Vagina (tissue), 2 donors: ENCODE measurements at places on chromosomes 4 and X.

DNA sequence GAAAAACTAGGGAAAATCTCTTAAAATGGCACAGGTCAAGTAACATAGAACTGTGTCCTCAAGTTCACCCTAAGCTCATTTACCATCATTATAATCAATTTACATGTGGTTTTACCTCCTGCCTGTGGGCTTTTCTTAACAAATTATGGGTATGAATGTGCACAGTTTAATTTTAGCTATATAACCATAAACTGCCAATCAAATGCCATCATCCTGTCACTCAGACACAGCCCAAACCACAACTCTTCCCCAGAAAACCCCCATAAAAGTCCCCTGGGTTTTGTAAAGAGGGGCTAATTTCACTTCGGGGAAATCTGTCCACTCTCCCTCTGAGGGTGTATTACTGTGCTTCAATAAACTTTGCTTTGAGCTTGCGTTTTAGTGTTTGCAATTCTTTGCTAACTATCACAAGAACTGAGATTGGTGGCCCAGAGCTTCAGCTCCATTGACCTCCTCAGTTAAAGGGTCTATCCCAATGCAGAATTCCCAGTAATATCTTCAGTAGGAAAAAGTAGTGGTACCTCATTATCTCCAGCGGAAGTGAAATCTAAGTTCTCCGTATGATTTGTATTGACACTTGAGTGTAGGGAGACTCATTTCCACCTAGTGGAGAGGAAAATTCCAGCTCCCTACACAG is 394.6 kb downstream of the SPOCK3 start:
- DNase-seq: no peak

DNA sequence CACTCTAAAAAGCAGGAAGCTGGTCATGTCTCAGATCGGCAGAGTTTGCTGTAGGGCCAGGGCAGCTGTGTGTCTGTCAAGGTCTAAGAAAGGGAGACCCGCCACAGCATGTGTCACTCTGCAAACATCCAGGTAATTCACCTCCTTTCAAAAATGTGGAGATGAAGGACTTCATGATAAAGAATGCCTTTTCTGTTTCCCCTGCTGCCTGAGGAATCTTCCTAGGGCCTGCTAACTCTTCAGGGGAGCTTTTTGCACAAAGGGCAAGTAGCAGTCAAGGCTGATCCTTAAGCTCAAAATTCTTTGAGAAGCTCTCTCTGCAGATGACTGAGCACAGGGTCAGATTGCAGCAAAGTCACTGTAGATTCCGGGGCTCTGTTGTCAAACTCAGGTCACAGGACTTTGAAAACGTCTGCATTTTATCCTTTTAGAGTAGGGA is 21.1 kb downstream of the RASL11B start:
- no peak for DNase-seq

GRCh38 chrX:53284684-53285447 is 3.5 kb upstream of the IQSEC2 start:
- no peak for DNase-seq

GRCh38 chr4:26804925-26805324 is 55.7 kb upstream of the STIM2 start:
- no peak for DNase-seq

DNA sequence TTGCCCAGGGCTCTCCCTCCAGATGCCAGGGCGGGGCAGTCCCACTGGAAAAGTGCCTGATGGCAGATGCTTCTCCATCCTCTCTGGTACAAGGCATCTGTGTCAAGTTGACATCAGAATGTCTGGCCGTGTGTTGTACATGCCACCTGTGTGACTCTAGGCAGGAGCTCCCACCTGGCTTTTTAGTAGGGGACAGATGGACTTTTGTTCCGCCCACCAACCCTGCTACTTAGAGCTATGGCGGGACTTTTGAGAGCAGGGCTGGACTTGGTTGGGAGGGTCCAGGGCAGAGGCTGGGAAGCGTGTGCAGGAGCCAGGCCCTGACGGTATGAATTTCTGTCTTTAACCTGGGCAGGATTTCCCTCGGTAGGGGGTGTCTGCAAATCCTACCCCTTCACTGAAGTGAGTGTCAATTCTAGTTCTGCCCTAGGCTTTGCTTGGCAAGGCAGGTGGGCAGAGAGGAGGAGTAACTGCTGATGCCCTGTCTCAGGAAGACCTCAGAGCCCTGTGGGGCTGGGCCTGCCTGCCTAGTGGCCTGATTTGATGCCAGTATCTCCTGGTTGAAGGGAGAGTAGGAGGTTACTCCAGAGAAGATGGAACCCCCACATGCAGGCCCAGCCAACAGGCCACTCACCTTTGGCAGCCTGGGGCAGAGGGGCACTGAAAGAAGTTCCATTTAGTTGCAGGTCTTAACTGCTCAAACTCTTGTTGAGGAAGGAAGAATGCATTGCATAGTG is 99.1 kb downstream of the PJA1 start:
- no peak for DNase-seq
